ENCODE measurements at places on chromosomes 11 and 22.

DNA sequence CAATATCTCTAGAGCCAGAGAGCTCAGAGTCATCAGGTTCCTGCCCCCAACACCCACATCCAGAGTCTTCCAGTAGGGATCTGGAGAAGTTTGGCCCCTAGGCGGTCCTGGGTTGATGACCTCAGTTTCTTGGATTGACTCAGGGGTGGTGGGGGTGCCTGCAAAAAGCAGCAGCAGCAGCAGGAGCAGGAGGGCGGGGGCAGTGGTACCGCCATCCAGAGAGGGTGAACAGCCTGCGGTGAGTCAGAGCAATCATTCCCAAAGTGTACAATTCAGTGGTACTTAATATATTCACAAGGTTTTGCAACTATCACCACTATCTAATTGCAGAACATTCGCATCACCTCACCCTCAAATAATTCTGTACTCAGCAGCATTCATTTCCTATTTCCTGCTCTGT, 9.9 kb upstream of the SEC14L3 start:
- DNase-seq: peak; percentile 8

DNA sequence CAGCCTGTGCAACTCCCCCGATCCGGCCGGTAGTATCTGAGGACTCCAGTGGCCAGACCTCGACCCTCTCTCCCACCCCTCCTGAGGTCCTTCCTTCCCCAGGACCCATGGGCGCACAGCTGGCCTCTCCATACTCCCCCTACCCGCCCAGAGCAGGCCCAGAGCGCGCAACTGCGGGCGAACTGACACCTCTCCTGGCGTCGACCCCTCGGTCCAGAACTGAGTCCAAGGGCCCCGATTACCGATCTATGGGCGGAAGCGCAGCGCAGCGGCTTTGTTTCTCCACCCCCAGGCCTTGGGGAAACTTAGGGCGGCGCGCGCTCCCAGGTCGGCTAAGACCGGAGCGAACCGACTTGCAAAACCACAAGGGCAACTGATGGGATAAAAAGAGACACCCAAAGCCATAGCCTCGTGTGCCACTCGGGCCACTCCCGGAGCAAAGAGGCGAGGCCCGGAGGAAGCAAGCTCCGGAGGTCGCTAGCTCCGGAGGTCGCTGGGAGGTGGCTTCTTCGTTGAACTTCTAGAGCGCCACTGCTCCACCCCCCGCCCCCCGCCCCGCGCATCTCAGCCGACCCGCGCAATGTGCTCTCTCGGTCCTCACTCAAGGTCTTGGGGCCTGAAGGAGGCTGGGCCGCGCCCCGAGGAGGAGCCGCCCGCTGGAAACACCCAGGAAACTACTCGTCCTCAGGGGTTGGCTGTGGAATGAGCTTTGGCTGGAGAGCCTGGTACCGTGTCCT, 9.8 kb upstream of the ALX4 start:
- no peak for DNase-seq

DNA sequence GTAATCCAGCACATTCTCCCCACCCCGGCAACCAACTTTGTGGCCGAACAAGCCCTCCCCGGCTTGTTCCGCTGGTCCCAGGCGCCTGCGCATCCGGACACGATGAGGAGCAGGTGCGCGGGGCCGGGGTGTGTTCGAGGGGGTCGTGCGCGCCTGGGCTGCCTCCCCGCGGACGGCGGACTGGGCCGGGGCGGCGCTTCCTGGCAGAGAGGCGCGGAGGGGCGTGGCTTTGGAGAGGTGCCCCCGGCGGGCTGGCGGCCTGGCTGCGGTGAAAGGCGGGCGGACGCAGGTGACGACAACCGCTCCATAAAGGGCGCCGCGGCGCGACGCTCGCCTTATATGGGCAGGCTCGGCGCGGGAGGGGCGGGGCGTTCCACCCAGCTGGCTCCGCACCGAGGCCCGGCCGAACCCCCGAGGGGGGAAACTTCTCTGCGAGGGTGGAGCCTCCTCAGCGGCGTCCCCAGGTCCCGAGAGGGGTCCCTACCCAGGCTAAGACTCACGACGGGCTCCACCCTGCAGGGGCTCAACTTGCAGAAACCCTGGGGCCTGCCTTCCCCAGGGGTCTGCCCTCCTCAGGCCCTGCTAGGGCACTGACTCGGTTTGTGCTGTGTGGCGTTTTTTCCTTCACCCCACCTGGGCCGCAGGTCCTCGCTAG, 26.4 kb downstream of the TXN2 start:
- peak; percentile 36 for DNase-seq

DNA sequence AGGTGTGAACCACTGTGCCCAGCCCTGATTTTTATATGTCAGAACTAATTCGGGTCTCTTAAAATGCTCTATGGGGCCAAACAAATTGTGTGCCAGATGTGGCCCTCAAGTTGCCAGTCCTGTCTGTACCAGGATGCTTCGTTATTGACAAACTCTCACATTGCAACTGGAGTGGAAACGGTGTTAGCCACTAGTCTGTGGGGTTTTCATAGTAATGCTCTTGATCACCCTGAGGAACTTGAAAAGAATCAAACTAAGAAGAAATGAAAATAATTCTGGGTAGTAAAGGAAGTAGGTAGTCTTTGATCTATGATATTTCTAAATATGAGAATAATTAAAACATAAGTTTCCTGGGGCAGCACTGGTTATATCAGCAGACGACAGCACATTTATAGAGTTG, 67.3 kb upstream of the ADSL start:
- DNase-seq: no peak

DNA sequence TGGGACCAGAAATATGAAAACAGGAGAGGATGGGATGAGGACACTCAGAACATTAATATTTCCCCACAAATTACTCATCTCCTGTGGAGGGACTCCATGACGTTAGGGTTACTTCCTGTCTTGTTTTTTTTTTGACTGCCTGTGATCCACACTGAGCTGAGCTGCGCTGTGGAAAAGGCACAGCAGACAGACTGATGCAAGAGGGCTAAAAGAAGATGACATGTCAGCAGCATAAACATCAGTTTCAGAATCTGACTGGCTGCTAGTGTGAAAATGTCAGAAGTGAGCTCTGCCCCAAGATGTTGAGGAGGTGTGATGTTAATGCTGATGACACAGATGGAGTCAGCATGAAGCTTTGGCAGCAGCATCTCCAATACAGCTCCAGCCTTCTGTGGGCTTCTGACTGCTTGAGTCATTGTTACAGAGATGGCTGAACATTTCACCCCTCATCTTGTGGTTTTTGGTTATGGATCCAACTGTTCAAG, 286.8 kb downstream of the BLID start:
- DNase-seq: peak; percentile 100

- DNase-seq: no peak
Observed at GRCh38 chr11:62176766-62177165, 13.2 kb upstream of the SCGB1D1 start.

GRCh38 chr11:105297463-105297862, 157.9 kb upstream of the CARD18 start:
- no peak for DNase-seq

DNA sequence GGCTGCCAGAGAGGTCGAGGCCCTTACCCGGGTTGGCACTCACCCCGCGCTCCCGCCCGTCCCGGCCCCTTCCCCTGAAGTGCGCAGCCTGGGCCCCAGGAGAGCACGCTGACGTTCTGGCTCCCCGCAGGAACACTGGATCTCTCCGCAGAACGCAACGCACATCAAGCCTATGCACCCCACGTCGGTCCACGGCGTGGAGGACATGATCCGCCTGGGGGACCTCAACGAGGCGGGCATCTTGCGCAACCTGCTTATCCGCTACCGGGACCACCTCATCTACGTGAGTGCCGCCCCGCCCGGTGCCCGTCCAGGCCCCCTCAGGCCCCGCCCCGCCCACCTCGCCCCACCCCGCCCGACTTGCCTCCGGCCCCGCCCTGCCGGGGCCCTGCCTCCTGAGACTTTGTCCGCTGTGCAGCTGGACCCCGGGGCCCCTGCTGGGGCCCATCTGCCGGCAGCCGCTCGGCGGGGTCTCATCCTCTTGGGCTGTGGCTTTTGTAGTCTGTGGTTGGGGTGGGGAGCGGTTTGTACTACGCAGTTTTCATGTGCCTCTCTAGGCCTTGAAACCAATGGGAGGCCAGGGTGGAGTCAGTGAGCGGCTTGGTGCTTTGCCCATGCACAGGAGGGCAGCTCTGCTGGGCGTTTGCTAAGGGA, 19.7 kb downstream of the MYO7A start:
- no peak for DNase-seq

- DNase-seq: no peak
Observed at GRCh38 chr11:33636104-33636503, 64.5 kb downstream of the C11orf91 start.

DNA sequence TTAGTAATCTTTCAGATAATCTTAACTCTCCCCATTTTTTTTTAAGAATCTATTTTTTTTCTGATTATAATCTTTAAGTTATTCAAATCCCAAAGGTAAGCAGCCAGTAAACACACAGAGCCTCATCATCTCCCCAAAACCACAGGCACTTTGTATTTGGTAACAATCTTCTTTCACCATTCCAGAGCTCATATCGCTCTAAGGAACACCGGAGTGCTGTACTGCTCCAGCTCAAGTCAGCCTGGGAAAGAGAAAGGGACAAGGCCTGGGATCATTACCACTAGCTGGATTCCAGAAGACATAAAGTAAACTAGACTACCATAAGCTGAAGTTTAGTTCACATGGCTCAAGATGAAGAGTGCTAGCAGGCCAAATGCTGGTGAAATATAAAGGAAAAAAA, 73.0 kb upstream of the APOA1 start:
- DNase-seq: no peak

GRCh38 chr11:9762531-9762930, 98.7 kb downstream of the SWAP70 start:
- no peak for DNase-seq

GRCh38 chr22:26785932-26786331, 128.5 kb downstream of the MIAT start:
- no peak for DNase-seq

GRCh38 chr11:120208777-120209176, 2.1 kb upstream of the OAF start:
- DNase-seq: peak; percentile 55

DNA sequence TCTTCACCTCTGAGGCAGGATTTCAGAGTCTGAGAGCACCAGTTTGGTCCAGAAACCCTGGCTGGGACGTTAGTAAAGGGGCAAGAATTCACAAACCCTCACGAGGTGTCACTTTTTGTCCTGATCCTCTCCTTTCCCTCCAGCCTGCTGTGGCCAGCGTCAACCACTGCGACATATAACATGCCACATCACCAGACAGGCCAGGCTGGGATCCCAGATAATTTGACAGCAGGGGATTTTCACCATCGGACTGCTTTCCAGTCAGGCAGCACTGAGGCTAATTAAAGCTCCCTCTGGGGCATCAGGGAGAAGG, 36.8 kb upstream of the RBFOX2 start:
- DNase-seq: no peak

DNA sequence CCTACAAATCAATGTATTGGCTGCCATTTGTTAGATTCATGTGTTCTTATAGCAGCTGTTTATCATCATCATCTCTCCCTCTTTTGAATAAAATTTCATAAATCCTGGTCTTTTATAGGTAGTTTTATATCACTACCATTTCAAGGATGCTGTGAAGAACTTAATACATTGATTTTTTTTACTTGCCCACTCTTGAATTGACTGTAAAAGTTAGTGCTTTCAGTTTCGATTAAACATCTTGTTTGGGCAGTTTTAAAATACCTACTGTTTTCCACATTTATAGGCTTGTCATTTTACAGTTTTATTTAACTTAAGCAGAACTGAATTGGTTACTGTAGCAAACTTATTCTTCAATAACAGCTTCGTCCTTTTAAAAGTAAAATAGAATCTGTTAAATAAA, 59.5 kb downstream of the TTC17 start:
- no peak for DNase-seq

GRCh38 chr11:80343436-80343835, 902.6 kb upstream of the TENM4 start:
- DNase-seq: no peak

- DNase-seq: no peak
Observed at GRCh38 chr11:121024989-121025388, 1.1 kb downstream of the TBCEL start.

DNA sequence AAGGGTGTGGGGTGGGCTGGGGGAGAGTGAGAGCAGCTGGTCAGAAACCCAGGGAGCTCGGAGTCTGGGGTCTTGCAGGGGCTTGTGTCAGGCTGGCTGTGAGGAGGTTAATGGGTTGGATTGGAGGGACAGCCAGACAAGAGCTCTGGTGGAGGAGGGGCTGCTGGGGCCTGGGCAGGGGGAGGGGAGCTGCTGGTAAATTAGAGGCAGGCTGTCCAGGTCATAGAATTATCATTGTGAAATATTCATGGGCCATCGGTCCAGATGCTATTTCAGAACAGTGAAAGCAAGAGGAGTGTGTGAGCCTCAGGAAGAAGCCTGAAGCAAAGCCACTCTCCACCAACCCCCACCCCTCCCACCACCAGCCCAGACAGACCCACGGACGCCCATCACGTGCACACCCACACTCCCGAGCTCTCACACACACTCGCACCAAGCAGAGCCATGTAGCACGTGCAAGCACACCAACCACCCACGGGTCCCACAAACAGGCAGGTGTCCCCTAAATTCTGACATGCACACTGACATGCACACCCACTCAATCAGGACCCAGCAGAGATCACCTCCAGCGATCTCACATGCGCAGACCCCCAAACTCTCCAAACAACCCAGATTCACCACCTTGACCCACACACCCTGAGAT, 18.8 kb downstream of the RTN4RL2 start:
- DNase-seq: no peak

GRCh38 chr22:24160546-24160945, 20.7 kb upstream of the SUSD2 start:
- no peak for DNase-seq

- DNase-seq: no peak
Observed at GRCh38 chr11:87136236-87136635, 98.5 kb downstream of the TMEM135 start.

GRCh38 chr22:45626198-45626651, 45.4 kb upstream of the ATXN10 start:
- DNase-seq: no peak
